ENCODE measurements at places on chromosomes 6 and 20.

- DNase-seq: no peak
Observed at GRCh38 chr6:135084001-135084915, 29.6 kb upstream of the HBS1L start.

DNA sequence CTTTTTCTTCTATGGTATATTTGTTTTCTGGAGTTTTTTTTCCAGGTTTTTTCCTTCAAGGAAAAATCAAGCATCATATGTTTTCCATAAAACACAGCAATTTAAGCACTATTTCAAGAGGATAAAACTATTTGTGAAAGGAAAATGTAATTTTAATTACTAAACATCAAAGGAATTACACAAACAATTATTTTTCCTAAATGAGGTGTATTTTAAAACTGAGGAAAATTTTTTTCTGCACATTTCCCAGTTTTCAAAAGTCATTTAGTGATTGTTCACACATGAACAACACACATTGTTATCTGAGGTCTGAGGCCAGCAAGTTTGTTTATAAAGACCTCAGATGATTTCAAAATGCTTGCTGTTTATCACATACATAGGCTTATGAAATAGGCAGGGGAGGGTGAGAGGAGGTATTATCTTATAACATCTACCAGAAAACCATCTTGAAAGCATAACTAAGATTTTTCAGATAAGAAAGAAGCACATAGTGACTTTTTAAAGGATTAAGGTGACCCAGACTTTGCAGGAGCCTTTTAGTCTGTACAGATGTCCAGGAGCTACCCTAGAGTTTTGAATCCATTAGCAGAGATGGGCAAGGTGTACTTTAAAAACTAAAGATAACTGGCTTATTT, 381.6 kb downstream of the GJA1 start:
- DNase-seq: no peak

GRCh38 chr20:46938434-46938833, 43.8 kb downstream of the EYA2 start:
- DNase-seq: no peak

- no peak for DNase-seq
Observed at GRCh38 chr20:13259921-13260320, 38.8 kb downstream of the ISM1 start.

DNA sequence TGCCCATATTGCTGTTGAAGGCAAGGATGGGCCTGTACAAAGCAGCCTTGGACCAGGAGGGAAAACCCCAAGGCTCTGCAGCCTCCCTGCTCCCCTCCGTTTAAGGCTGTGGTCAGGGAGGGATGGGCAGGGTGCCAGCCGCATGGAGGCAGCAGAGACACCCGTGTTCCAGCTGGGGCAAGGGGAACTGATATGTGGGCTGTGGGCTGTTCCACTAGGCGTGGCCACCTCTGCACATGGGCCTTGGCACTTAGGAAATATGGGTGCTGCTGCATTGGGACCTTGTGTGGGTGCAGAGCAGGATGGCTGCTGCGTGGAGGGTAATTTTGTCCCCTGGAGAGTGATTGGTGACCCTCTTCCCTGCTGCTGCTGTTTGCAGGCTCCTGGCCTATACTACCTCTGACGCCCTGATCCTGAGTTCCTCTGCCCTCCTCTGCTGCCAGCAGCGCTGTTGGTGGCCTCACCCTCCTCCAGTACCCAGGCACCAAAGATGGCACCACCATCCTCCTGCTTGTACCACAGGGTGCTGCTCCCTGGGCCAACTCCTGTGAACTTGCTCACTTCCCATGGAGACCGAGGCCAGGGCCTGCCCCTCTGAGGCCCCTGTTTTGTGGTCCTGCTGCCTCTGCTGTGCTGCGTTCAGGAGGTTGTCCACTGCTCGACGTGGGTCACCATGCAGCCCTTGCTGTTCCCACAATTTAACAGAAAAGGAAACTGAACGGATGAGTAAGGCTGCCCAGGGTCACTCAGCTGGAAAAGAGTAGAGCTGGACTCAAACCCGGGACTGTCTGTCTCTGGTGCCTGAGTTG, 35.3 kb downstream of the PANK2 start:
- DNase-seq: no peak

GRCh38 chr6:1136827-1137226, 175.1 kb upstream of the FOXQ1 start:
- no peak for DNase-seq

GRCh38 chr20:43846516-43846905, 68.1 kb upstream of the TOX2 start:
- DNase-seq: no peak

GRCh38 chr6:79403563-79403962, 133.7 kb downstream of the LCA5 start:
- DNase-seq: no peak

DNA sequence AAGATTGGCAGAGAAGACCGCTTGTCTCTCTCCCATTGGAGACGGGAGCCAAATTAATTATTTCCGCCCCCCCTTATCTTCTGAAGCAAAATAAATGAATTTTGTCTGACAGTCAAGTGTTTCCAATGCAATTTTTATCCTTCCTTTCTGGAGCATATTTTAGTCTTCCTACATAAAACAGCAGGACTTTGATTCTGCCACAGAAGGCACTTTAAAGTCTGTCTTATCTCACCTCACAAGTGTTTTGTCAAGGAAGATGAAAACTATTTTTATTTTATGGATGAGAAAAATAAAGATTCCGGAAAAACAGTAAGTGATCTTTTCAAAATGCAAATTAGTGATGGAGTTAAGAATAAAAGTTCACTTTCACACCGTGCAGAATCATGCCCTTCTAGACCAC, 140.4 kb downstream of the OPRM1 start:
- no peak for DNase-seq

GRCh38 chr6:116373300-116373699, 2.6 kb downstream of the DSE start:
- no peak for DNase-seq

GRCh38 chr6:45608252-45608913, 230.6 kb upstream of the SUPT3H start:
- no peak for DNase-seq

DNA sequence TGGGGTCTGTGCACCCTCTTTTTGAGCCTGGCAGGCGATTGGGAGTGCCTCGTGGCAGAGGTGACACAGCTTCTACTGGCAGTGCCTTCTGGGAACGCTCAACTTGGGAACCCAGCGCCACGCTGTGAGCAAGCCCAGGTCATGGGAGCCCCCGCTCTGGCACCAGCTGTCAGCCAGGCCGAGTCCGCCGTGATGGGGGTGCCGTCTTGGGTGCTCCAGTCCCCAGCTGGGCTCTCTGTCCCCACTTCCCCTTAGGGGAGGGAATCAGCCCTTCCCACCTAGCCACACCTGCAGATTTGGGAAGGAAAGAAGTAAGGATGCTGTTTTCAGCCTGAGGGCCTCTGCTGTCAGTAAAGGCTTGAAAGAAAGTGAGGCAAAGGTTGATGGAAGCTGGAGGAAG, 31.0 kb upstream of the NTSR1 start:
- DNase-seq: no peak

DNA sequence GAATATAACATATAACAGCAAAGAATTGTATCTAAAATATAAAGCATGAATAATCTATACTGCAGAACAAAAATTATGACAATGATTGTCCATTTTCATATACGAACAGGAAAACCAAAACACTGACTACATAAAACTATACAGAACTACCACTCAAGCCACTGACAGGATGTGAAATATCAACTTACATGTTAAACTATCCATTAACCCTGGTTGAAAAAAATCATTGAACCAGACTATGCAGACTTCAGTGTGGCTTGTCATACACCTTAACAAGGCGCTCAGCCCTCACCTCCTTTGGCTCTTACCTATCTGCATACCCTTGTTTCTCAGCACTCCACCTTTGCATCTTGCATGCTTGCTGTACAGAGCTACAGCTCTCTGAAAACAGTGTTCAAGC, 34.9 kb downstream of the ASCC3 start:
- DNase-seq: no peak

DNA sequence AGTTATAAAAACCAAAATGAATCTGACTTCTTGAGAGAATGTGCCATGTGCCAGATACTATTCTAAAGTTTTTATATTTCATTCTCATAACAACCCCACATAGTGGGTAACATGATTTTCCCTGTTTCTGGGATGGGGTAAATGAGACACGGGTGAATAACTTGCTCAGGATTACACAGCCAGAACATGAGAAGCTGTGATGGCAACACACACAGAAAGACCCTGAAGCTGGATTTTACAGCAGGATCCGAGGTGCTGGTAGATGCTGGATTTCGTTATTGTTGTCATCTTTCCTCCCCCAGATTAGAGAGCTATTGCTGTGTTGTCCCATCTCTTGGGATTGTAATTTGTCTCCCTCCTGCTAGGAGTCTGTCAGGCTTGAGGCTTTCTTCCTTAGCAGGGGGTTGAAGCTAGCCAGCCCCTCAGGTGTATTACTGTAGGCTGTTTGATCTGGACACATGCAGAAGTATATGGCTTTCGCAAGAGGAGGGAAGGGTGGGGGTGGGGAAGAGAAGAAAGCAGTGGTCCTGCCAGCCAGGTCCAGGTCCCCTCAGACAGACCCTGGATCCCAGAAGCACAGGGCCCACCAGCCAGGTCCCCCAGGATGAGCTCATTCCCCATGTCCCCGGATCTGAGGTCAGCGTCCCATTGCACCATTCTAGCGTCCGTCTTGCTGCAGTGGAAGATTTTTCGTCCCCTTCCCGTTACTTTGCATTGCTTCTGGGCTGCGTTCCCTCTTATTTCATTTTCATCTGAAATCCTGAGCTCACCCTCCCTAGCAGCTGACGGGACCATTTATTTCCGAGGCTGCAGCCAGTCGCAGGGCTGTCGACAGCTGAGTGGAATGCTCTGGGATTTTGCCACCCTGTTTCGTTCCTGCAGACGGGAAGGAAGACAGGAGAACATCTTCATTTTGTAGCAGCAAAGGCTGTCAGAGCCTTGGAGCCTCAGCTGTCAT, 7.3 kb upstream of the KCNG1 start:
- no peak for DNase-seq

GRCh38 chr6:99501762-99502161, 13.5 kb downstream of the USP45 start:
- DNase-seq: no peak

GRCh38 chr6:3739311-3739897, 12.1 kb downstream of the PXDC1 start:
- peak; percentile 84 for DNase-seq

- no peak for DNase-seq
Observed at GRCh38 chr6:151690303-151690702, 117.2 kb upstream of the ESR1 start.

GRCh38 chr6:168333039-168333438, 13.5 kb upstream of the DACT2 start:
- no peak for DNase-seq

- DNase-seq: no peak
Observed at GRCh38 chr6:137693711-137694110, 173.3 kb upstream of the TNFAIP3 start.

- peak; percentile 97 for DNase-seq
Observed at GRCh38 chr6:157323255-157323965, at the start of gene TMEM242. Gene TMEM242 (minus strand): TSS chr6:157323519. CDS start chr6:157323499, 20 bp downstream.

- no peak for DNase-seq
Observed at GRCh38 chr6:25017932-25018567, 82.3 kb upstream of the RIPOR2 start.

GRCh38 chr6:33755070-33755869, 8.6 kb upstream of the IP6K3 start:
- DNase-seq: no peak

DNA sequence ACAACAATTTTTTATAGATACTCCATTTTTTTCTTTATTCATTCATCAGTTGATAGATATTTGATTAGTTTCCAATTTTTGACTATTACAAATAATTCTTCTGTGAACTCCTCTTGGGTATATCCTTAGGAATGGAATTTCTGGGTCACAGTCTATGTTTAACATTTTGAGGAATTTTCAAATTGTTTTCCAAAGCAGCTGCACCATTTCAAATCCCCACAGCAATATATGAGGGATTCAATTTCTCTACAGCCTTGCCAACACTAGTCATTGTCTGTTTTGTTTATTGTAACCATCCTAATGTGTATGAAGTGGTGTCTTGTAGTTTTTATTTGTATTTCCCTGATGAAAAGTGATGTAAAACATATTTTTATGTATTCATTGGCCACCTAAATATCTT, 320.3 kb upstream of the DEFB112 start:
- no peak for DNase-seq

DNA sequence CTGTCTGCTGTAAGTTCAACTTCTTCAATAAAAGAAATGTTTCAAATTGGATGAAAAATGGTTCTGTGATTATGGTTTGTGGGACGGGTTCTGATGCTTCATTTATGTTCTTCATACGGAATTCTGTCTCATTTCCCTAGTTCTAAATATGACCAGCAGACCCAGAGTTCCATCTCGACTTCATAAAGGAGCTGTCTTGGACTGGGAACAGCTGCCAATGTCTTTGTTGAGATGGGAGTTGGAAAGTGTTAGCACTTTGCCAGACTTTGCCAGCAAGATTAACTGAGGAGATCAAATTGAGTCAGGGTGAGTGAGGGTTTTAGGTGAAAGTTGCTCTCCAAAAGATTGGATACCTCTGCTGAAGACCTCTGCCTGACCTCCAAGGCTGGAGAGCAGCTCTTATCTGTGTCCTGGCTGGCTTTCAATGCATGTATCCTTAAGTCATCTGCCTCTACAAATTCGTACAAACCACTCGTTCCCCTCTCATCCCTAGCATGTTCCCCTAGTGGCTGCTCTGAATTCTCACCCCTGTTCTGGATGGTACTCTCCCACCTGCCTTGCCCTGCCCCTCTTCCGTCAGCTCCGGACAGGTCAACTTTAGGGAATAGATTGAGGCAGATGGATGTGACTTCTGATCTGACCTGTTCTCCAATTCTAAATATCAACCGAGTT, at the start of gene EFCAB8:
TSS of gene EFCAB8 (plus strand) at position 223 of the 672 bp plus-strand sequence. CDS start 4,870 bp downstream, outside the sequence.
- no peak for DNase-seq

GRCh38 chr6:96923871-96924493, 546 bp upstream of the KLHL32 start:
- DNase-seq: peak; percentile 82

DNA sequence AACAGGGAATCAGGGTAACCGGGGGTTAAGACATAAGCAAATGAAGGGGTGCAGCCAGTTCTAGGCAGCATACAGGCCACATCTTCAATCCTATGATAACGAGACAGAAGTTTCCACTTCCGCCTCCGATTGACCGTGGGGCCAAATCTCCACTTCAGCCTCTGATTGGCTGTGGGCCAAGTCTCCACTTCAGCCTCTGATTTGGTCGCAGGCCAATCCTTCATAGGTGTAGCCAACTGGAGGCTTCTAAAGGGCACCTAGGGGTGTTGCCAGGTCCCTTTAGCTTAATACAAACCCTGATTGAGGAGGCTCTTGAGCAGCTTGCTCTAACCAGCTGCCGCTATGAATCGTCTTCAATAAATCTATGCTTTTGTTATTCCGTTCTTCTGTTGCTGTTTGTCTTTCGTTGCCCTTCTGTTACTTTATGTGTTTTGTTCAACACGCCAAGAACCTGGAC, 2.1 kb upstream of the ERGIC3 start:
- no peak for DNase-seq

DNA sequence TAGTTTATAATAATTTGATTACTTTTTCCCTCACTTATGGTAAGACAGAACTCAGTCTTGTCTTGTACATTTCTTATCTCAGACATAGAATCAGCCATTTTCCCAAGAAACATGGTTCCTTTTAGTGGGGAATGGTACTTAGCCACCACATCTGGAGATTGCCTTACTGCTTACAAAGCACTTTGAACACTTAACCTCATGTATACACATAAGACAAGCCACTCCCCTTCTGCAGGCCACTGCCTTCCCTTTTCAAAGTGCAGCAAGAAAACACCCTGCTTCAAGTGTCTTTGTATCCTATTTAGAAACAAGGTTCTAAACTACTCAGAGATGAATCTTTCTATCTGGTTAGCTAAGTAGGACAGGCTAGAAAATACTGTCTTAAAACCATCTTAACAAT, 159.2 kb downstream of the UBE3D start:
- DNase-seq: no peak

GRCh38 chr6:21899708-21900107, 306.2 kb downstream of the SOX4 start:
- no peak for DNase-seq

GRCh38 chr6:133166766-133167165, 74.4 kb upstream of the EYA4 start:
- DNase-seq: no peak

All from chondrocyte (in vitro differentiated cells).